ENCODE measurements at places on chromosomes 12 and 14.
A peak's percentile ranks its signal among the peaks of the same experiment; 100 is the strongest.

DNA sequence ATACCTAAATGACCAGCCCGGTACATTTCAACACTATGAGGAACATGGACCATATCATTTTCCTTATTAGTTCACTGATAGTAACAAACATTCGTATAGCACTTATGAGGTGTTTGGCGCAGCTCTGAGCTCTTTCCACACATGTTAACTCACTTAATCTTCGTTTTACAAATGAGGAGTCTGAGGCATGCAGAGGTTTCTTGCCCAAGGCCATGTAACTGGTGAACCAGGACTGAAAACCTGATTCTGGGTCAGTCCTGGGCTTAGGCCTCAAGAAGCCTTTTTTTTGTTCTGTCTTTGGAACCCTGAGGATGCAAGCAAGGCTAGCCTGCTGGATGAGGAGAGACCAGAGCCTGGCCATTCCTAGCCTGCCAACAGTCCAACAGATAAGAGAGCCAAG lies 55.0 kb downstream of the C14orf132 start:
- DNase-seq, result no peak

DNA sequence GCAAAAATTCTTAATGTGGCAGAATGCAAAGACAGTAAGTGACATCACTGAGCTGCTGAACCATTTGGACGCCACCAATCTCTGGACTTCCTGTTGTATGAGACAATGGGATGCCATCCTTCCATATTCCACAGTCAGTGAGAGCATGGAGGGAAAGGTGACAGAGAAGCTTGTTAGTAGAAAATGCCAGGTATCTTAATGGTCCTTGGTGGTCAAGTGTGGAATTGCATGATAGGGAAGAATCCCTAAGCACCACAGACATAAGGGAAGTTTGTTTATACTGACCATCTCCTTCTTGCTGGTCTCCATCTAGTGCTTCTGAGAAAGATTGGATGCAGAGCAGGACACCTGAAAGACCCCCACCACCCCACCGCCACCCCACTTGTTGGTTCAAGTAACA lies 1410.0 kb upstream of the TMEM132C start:
- DNase-seq, result no peak

DNA sequence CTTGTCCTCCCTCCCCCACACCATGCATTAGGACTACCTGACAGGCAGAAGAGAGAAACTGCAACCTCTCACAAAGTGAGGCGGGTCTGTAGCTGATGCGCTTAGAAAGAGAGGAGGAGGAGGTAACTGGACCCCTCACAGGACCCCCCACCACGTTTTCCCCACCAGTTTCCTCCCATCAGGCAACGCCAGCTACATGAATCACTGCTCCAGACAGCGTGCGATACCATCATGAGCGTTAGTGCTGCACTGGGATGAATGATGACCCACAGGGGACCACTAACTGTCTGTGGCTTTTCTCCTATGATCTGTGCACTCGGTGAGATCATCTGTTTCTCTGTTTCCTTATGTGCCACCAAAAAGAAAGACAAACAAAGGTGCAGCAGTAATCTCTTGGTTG lies 77.7 kb downstream of the KCNK10 start:
- no peak for DNase-seq

- DNase-seq, result no peak
Measured at GRCh38 chr14:49598189-49598484, 603 bp upstream of the LRR1 start.

GRCh38 chr14:101502761-101503392 lies 58.4 kb upstream of the DIO3 start:
- DNase-seq, result no peak

- DNase-seq, result no peak
Measured at GRCh38 chr12:65324056-65324455, 45.6 kb downstream of the MSRB3 start.

DNA sequence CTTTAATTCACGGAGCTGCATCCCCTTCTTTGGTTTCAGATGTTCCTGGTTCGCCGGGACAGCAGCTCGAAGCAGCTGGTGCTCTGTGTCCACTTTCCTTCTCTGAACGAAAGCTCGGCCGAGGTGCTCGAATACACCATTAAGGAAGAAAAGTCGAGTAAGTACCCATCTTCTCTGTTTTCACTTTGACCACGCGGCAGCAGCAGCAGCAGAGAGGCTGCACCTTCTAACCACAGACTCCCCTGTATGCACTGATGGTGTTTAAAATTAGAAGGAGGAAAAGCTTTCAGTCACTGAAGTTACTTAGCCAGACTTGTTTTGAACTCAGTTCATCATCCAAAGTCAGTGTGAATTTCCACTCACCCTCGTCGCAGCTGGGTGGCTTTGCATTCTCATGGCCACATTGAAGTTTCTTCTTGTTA lies 63.8 kb downstream of the RIN3 start:
- peak; percentile 50 for DNase-seq

- DNase-seq, result no peak
Measured at GRCh38 chr12:49197256-49197655, 8.4 kb upstream of the TUBA1A start.

DNA sequence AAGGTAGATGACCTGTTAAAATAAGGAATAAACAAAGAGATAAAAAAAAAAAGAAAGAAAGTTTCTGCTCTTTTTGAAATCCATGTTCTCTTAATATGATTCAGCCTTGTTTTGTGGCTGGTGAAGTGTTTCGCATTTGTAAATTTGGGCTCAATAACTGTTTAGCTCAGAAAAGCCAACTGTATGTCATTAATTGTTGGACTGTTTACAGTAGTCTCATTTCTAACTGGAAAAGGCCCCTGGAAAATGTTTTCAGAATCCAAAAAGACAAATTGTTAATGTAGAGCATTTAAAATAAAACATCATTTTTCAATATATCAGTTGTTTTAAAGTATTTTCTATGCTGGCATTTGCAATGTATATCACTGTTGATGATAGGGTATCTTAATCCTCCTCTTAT lies 47.4 kb upstream of the DYRK2 start:
- no peak for DNase-seq

DNA sequence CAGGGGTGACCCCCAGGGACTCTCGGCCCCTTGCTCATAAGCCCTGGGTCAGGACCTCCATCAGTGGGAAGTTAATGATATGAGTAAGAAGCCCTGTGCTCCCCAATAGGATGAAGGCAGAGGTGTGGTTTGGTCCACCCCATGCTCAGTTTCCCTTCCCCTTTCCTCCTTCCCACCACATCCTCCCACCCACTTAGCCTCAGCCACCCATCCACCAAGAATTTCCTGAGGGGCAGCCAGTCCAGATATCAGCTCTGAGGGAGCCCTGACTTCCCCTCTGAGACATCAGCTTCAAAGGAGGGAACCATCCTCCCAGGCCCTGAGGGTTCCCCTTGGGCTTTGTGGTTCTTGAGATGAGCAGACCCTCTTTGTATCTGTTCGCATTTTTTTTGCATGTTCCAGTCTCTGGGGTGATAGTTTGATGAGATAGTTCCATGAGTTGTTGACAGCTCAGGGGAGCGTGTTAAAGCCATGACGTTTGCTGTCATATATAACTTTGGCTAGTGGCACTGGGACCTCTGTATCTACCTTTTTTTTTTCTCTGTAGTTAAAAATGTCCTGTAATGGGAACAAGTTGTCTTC lies 71.2 kb downstream of the LGMN start:
- DNase-seq, result no peak

DNA sequence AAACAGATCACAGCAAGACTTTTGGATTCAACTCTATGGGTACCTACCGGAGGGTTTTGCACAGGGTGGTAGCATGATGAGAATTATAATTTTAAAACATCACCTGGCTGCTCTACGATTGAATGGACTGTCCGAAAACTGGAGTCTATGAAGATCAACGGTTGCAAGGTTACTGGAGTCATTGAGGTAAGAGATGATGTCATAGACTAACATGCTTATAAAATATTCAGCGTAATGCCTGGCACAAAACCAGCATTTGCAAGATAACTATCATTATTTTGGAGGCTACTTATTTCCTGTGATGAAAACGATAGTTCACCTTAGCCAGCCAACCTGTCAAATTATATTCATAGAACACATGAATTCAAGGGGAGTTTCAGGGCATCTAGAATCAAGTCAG lies 580.6 kb upstream of the TBX3 start:
- no peak for DNase-seq

Measured in CD4-positive, alpha-beta T cell treated with Interleukin-10 for 1 hour (primary cell).